ENCODE measurements at places on chromosomes 5 and 9.

- no peak for DNase-seq
Measured at GRCh38 chr9:110078604-110079003, 129.4 kb downstream of the C9orf152 start.

- no peak for DNase-seq
Measured at GRCh38 chr5:69035665-69036064, 58.1 kb upstream of the SLC30A5 start.

- DNase-seq = no peak
Measured at GRCh38 chr5:2201832-2202231, 319.1 kb upstream of the IRX4 start.

- DNase-seq = no peak
Measured at GRCh38 chr9:136079211-136079915, 15.7 kb downstream of the NACC2 start.

DNA sequence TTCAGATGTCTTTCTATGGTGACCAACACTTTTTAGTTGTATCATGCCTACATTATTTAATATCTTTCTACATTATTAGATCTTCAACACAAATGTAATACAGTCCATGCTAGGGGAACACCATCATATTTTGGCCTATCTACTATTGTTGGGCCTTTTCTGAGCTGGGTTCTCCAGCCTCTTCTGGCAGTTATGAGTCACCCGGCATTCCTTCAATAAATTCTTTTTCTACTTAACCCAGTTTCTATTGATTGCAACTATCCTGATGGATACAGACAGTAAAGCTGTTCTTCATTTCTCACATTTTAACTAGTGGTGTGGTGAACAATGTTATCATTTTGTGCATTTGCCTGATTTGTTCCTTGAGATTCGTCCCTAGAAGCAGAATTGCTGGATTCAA, 529.3 kb downstream of the BNC2 start:
- DNase-seq = no peak

GRCh38 chr5:14406554-14406849, 175.1 kb upstream of the OTULINL start:
- DNase-seq = no peak

DNA sequence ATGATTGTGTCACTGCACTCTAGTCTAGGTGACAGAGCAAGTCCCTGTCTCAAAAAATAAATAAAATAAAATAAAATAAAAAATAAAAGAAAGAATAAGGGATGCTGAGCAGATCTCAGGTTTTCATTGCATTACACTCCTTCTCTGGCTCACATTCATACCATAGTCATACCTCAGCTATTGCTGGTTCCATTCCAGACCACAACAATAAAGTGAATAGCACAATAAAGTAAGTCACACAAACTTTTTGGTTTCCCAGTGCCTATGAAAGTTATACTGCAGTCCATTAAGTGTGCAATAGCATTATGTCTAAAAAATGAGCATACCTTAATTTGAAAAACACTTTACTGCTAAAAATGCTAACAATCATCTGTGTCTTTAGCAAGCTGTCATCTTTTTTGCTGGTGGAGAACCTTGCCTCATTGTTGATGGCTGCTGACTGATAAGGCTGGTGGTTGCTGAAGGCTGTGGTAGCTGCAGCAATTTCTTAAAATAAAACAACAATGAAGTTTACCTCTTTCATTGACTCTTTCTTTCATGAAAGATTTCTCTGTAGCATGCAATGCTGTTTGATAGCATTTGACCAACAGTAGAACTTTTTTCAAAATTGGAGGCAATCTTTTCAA, 415.7 kb downstream of the ZNF608 start:
- no peak for DNase-seq

GRCh38 chr5:85972539-85972938, 645.2 kb upstream of the COX7C start:
- no peak for DNase-seq

DNA sequence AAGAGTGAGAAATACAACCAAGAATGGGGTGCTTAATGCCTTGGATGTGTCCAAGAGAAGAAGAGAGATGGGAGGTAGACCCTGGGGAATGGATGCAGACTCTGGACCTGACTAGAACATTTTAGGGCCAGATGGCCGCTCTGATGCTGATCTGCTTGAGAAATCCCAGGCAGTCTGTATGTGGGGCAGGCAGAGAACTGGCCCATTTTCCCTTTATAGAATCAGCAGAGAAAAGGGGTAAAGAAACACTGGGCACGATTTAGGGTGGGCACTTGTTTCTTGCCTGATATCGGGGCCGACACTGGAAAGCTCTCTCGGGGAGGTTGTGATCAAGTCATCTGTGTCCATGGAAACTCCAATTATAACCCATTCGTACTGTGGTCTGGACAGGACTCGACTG, 118.5 kb upstream of the FSTL4 start:
- DNase-seq = no peak

GRCh38 chr5:137292461-137293027, 206.6 kb downstream of the SPOCK1 start:
- DNase-seq = no peak

DNA sequence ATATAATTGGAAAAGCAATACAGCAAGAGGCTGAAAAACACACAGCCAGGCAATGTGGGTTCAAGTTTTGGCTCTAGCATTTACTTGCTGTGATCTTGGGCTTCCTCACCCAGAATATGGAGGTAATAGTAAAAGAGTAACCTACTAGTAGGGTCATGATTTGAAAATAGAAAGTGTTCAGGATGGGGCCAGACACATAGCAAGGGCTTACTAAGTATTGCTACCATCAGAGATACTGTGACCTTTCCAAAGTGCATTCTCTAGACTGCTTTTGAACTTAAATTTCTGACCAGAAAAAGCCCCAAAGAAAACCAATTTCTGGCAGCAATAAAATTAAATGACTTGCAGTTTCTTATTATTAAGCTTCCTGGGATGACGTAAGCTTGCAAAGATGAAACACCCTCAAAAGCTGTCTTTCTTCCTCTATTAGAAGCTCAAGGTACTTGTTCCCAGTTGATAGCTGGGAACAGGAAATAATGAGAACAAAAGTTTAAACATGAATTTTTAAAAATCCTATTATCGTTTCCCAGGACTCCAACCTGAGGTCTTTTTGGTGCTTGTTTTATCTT, 20.3 kb downstream of the SLC45A2 start:
- no peak for DNase-seq

- DNase-seq = no peak
Measured at GRCh38 chr5:132365213-132365612, 4.3 kb upstream of the SLC22A5 start.

DNA sequence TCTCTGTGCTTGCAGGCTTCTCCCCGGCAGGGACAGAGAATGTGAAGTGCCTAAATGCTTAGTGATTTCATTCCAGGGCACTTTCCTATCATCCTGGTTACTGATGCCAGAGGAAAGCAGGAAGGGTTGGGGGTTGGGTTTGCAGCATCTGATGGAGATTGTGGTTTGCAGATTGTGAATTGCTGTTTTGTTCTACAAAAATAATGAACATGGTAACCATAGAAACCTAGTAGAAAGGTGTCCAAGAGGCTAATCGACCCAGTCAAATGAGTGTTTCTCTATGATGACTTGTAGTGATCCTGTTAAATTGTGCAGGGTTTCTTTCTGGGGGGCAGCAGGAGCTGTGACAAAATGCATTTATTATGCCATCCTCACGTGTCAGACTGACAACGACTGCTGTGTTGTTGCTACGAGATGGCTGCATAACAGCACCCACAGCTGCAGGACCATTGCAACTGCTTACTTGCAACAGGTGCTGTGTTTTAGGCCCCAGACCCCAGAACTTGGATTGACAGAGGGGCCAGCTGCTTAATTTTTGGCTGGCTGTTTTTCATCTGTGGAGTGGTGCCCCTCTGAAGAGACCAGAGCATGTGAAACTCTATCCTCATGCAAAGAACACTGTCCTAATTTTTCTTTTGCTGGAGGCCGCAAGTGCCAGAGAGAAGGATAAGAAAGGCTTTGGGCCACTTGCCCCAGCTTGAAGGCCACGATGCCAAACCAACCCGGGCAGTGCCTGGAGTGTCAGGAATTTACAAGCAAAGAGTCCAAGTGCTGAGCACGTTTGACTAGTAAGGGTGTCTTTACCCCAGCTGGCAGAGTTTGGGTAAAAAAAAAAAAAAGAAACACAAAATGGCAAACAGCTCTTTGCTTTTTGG, 397.8 kb downstream of the GADD45G start:
- no peak for DNase-seq

DNA sequence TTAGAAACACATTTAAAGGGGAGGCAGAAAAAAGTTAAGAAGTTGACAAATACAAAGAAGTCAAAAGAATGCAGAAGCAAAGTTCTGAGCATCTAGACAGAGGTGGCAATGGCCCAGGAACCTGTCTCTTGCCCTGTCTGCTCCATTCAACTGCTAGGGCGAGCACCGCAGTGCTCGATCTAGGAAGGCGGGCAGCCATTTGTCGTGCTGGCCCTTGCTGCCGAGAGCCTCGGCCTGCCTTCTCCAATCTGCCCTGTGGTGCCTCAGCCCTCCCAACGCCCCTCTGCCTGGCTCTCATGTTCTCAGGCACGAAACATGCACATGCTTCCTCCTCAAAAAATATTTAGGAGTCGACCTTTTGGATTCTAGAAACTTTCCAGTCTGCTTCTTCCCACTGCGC, 42.2 kb downstream of the DDX31 start:
- no peak for DNase-seq

DNA sequence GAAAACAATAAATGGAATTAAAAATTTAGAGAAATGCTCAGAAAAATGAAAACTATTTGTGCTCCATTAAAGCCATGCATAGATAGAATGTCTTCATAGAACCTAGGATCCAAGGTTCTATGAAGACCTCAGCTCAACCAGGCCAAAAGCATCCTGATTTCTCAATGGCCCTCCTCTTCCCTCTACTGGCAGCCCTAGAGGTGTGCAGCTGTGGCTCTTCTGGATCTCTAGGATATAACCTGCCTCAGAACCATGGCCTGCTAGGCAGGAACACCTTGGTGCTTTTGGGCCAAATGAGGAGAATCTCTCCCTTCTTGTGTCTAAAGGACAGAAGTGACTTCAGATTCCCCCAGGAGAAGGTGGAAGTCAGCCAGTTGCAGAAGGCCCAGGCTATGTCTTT, 15.1 kb downstream of the IFNA1 start:
- DNase-seq = no peak

- no peak for DNase-seq
Measured at GRCh38 chr5:103891151-103891550, 328.6 kb upstream of the NUDT12 start.

DNA sequence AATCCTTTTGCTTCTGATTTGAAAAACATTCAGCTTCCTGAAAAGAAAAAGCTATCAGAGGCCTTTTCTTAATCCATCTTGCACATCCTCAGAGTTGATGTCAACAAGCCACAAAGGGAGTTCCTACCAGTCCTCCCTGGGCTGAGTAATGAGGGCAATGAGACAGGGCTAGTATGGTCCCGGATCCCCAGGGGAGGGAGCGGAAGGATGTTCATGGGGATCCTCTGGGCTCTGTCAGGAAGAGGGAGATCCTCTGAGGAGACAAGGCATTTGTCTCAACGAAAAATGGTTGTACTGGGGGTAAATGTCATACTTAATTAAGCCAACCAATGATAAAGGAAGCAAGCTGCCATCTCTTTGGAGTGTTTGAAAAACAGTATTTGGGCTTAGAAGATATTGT, 195.3 kb downstream of the DTWD2 start:
- no peak for DNase-seq

GRCh38 chr5:56166671-56167385, 66.3 kb downstream of the ANKRD55 start:
- DNase-seq = no peak

DNA sequence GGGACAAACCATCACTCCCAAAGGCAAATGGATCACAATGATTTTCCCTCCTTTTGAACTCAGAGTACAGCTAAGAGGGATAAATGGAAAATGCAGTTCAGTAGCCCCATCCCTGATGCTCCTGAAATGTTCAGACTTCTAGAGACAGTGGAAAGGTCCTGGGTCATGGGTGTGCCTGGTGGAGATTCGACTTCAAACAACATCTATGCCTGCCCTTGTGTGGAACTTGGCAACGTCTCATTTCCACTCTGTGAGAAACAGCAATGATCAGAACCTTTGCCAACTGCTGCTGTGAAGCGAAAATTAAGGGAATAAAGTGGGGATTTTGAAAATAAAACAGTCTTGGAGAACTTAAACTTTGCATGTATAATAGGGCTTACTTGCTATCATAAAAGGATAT, 778.1 kb downstream of the SEMA5A start:
- DNase-seq = no peak

- DNase-seq = no peak
Measured at GRCh38 chr5:179135441-179136215, 75.5 kb downstream of the ZNF354C start.

DNA sequence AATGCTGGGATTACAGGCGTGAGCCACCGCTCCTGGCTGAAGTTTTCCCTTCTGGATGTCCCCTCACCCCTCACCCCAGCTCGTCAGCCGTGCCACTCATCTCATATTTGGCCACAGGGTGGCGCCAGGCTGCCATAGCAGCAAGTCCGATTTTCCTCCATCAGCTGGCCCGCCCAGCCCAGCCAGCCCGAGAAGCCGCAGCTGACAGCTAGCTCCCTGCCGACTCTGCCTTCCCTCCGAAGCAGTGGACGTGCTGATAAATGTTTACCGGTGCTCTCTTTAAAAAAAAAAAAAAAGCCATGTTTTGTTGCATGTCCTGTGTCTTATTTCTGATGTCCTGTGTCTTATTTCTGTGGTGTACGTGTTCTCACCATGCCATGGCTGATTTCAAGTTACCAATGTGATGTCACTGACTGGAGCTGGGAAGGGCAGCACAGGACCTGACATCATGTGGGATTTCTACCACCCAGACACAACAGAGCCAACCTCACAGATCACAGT, 58.3 kb downstream of the PFDN1 start:
- peak; percentile 91 for DNase-seq

DNA sequence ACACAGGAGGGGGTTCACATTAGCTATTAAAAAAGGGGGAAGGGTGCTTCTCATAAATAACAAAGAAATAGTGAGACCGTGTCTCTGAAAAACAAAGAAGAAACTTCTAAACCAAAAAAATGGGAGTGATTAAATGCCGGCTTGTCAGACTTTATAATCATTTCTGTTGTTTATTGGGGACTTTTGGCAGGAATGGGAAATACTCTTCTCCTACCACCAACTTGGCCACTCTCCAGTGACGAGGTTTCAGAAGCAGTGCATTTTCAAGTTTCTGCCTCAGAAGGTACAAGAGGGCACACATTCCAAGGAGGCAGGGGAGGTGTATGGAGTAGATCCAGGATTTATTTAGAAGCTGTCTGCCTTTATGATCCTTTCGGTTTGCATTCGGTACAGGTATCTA, 46.2 kb downstream of the LIX1 start:
- DNase-seq = no peak

DNA sequence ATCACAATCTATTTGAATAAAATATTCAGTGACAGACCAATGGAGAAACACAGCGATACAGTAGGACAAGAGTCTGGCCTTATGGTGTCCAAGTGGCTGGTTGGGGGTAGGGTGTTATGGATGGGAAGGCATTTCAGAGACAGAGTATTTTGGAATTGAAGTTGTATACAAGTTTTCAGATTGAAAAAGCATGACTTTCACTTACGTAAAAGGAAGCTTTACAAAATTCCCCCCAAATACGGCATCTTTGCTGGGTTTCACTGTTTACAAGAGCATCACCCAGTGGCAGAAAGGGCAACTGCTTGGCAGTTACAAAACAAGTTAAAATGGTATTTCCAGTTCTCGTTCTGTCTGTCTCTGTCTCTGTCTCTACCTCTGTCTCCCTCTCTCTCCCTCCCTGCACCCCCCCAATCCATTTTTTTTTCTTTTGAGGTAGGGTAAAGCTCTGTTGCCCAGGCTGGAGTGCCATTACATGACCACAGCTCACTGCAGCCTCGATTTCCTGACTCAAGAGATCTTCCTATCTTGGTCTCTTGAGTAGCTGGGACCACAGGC, 86.2 kb downstream of the PTPN3 start:
- DNase-seq = no peak

GRCh38 chr5:20000416-20000815, 12.4 kb upstream of the CDH18 start:
- DNase-seq = no peak
